LNCaP clone FGC (cell line): ENCODE measurements at places on chromosomes 12 and 14.

DNA sequence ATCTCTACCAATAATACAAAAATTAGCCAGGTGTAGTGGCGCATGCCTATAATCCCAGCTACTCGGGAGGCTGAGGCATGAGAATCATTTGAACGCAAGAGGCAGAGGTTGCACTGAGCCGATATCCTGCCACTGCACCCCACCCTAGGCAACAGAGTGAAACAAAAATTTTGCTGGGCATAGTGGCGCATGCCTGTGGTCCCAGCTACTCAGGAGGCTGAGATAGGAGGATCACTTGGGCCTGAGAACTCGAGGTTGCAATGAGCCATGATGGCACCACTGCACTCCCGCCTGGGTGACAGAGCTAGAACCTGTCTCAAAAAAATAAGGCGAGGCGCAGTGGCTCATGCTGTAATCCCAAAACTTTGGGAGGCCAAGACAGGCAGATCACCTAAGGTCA, 9.5 kb downstream of the ATXN2 start:
- no peak for DNase-seq

GRCh38 chr12:81517296-81517695, 241.9 kb downstream of the PPFIA2 start:
- DNase-seq: peak; percentile 86

GRCh38 chr14:88492272-88493089, 62.3 kb downstream of the PTPN21 start:
- peak; percentile 63 for DNase-seq

DNA sequence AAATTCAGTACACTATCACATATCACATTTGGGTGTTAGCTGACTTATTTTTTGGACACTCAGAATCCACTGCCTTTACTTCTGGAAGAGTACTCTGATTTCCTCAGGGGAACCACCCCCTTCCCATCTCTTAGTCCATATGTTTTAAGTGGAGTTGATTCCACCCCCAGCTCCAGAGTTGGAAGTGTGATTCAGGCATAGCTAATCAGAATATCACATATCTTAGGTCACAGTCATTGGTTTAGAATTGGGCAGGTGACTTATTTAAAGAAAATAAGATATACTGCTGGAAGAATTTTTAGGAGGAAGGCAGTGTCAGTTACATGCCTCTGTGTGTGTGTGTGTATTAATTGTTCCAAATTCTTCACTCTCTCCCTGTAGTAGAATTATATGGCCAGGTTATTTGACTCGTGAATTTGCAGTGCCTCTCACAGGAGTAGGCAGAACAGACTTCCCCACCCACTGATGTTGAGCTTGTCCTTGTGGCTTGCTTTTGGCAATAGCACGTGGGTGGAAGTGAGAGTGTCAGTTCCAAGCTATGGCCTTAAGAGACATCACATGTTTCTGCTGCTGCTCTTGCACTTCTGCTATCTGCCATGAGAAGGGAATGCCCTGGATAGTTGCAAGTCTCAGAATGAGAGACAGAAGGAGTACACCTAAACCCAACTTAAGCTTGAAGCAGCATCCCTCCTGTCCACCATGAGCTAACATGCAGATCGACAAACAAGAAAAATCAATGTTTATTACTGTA, 6.4 kb upstream of the GAS2L3 start:
- no peak for DNase-seq

GRCh38 chr12:69834147-69834546, 9.1 kb downstream of the MYRFL start:
- DNase-seq: no peak

- no peak for DNase-seq
These were observed 25.4 kb downstream of the PRKCH start for GRCh38 chr14:61346793-61347192.

DNA sequence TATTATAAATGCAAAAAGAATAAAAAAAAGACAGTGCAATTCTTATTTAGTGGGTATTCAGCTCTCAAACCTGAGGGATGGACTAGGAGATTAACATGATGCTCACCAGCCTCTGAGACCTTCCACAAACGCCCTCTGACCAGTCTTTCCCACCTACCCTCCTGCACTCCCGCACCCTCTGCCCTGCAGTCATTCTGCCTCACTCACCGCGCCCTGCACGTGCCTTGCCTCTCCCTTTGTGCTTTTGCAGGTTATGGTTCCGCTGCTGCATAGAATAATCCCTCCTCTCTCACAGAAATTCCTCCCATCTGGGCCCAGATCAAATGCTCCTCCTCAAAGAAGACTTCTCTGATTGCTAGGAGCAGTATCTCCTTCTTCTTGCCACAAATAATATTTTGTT, 28.5 kb upstream of the TMCC3 start:
- no peak for DNase-seq

DNA sequence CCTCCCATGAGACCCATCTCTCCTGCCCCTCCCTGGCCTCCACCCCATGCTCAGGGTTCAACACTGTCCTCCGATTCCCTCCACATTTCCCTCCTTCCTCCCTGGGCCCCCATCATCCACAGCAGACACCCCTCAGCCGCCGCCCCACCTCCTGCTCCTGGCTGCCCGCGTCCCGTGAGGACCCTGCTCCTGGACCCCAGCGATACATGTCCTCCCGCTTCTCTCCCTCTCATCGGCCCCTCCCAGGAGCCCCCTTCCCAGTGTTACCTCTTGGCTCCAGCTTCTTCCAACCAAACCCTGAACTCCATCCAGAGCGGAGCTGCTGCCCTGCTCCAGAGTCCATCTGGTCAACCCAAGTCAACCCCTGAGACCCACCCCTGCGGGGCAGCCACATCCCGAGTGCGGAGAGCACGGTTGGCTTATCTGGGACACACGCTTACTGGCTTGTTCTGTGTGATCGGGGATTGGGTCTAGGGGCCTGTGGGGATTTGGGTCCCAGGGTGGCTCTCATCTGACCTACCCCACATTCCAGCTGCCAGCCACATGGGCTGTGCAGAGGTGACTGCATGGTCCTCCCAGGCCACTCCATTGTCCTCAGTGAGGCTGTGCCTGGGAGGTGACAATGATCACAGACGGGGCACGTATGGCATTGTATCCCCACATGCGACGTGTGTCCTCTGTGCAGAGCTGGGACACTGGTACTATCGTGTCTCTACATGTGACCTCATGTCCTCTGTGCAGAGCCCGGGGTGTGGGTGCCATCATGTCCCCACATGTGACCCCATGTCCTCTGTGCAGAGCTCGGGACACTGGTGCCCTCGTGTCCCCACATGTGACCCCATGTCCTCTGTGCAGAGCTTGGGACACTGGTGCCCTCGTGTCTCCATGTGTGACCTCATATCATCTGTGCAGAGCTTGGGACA, 333.6 kb downstream of the ADGRD1 start:
- DNase-seq: no peak

DNA sequence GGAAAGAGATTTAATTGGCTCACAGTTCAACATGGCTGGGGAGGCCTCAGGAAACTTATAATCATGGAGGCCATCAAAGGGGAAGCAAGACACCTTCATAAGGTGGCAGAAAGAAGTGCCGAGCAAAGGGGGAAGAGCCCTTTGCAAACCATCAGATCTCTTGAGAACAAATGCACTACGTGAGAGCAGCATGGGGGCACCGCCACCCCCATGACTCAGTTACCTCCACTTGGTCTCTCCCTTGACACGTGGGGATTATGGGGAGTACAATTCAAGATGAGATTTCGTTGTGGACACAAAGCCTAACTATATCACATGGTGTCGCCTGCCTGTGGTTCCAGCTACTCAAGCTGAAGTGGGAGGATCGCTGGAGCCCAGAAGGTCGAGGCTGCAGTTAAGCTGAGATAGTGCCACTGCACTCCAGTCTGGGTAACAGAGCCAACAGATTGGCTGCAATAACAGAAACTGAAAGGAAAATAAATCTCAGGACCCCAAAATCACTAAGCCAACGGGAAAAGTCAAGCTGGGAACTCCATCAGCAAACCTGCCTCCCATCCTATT, 10.0 kb upstream of the CDCA4 start:
- DNase-seq: no peak

DNA sequence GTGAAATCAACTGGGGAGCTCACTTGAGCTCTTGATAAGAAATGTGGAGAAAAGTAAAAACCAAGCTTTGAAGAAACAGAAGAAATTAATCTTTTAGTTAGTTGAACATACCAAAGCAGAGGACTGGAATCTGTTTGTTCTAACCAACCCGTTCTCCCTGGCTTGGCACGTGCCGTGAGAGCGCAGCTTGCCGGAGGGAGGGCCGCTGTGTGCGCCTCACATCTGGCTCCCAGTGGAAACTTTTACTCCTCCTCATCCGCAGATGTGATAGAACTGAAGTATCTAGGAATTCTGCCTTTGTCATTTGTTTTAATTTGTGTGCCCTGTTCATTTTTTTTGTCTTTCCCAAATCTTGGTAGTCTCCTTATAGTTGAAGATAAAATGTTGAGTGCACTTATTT, 64.9 kb downstream of the DDX51 start:
- no peak for DNase-seq

GRCh38 chr12:26750531-26751175, 82.3 kb downstream of the ITPR2 start:
- DNase-seq: no peak

- DNase-seq: peak; percentile 62
These were observed 161.8 kb downstream of the KIF26A start for GRCh38 chr14:104299993-104300761.

DNA sequence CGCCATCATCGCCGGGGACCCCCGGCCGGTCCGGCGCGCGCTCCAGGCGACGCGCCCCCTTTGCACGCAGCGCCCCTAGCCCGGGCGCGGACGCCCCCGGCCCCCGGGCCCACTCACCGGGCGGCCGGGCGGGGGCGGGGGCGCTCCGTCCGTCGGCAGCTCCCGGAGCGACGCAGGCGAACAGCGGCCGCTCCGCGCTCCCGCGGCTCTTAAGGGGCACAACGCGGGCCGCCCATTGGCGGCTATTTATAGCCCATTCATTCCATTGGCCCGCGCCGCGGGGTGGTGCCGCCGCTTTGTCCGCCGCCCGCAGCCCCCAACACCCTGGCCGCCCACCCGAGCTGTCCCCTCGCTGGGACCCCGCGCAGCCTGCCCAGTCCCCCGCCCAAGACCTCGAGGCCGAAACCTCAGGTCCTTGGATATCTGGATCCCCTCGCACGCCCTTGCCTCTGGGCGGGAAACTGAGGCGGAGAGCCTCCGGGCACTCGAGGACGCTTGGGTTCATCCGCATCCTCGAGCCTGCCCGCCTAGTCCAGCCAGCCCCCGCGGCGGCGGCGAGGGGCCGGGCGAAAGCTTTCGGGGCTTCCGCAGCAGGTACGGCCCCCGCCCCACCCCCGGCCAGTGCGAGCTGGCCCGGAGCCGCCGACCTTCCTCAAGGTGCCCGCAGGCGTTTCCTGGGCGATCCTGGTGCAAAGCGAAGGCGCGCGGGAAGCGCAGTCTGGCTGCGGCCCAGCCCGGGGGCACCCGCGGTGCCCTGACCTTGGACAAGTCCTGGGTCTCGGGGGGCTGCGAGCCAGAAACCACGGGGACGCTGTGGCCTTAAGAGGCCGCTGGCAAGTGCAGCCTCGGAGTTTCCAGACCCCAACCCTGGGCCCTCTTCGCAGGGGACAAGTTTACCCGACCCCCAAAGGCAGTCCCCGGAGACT, at the start of gene CKB:
CKB (minus strand) TSS at position 182 of the 926 bp plus-strand sequence. CDS start 337 bp downstream, outside the sequence.
- no peak for DNase-seq

GRCh38 chr12:54040148-54040494, 7.3 kb downstream of the HOXC5 start:
- DNase-seq: no peak

DNA sequence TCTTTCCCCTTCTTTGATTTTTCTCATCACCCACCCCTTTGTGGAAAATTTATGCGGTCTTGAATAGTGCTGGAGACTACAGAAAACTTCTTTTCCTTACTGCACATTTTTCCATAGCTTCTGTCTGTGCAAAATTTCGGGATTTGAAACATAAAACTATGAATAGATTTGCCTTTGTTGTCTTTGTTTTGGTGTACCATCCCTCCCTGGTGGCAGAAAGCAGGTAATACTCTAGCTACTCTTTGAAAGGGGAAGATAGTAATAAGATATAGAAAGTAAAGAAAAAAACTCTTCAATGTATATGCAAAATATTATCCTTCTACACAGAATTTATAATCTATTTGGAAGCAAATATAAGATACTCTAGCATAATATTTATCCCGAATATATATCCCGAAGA, 79.1 kb upstream of the LMO3 start:
- DNase-seq: no peak
